ENCODE measurements at places on chromosomes 16 and 17.
A peak's percentile ranks its signal among the peaks of the same experiment; 100 is the strongest.

DNA sequence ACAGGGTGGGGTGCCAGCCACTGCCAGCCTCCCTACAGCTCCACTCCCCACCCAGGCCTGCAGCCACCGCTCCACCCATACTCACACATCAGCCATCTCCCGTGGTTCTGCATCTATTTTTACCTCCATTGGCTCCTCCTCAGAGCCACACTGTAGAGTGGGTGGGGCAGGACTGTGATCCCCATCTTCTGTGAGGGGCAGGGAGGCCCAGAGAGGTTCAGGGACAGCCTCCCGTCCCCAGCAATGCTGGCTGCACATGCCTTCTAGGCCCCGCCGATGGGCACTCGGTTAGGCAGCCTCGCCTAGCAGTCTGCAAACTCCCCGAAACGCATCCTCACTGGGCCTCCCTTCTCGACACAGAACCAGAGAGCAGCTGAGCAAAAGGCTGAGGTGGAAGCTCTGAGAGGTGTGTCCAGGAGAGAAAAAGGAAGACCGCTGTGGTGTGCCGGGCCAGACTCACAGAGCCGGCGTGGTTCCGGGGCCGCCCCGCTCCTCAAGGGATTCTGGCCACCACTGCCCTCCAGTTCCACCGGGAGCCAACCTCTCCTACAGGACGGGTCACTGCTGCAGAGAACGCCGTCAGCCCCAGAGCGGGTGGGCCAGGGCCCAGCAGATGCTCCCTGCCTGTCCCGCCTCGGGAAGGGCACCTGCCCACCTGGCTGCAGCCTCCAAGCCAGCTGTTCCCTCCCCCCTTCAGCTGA, 71.9 kb downstream of the ABR start:
- DNase-seq, result peak; percentile 33

DNA sequence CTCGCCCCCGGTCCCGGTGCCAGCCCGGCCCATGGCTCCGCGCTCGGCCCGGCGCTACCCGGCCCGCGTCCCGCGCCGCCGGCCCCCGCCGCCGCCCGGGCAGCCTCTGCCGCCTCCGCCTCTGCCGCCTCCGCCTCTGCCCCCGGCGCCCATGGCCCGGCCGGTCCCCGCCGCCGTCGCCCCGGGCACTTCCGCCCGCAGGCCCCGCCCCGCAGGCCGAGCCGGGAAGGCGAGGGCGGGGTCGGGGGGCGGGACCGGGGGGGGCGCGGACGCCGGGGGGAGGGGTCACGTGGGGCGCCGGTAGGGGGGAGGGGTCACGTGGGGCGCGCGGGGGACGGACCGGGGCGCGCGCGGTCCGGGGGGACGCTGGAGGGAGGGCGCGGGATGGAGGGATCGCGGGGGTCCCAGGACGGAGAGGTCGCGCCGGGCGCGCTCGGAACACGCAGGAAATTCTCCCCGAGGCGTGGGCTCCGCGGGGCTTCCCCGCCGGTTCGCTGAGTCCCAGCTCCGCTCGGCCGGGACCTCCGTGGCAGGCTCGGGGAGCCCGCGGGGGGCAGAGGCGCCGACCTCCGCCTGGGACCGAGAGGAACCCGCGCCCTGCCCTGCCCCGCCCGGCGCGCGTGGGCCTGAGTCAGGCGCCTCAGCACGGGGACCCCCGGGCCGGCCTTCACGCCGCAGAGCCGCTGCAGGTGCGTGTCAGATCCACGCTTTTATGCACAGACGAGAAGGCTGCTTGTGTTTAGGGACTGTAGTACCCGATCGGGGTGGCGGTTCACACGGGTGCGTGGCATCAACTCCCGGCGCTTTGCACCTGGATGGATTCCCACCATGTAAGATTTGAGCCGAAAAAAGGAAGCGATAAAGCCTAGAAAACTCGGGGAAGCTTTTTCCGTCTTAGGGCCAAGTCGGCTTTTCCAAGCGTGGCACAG, at the start of gene PGAP6:
Gene PGAP6 (minus strand): TSS at position 190 of the 929 bp plus-strand sequence. CDS start 157 bp downstream, at position 33.
- peak; percentile 57 for DNase-seq

- no peak for DNase-seq
Observed at GRCh38 chr16:3008690-3009037, 4.1 kb upstream of the CLDN9 start.

DNA sequence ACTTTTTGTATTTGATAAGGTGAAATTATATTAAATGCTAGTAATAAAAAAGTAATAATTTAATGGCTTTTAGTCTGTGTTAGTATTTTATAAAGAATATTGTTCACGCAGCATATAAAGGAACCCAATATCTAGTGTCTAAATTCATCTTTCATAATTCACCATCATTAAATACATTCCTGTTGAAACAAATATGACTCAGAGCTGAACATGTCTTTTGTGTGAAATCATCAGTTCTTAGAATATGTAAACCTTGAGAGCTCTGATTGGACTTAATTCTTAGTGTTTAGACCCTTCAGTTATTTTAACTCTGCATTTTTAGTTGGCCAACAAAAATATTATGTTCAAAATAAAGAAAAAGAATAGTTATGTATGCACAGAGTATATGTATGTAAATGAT, 71.8 kb downstream of the ABHD15 start:
- no peak for DNase-seq

DNA sequence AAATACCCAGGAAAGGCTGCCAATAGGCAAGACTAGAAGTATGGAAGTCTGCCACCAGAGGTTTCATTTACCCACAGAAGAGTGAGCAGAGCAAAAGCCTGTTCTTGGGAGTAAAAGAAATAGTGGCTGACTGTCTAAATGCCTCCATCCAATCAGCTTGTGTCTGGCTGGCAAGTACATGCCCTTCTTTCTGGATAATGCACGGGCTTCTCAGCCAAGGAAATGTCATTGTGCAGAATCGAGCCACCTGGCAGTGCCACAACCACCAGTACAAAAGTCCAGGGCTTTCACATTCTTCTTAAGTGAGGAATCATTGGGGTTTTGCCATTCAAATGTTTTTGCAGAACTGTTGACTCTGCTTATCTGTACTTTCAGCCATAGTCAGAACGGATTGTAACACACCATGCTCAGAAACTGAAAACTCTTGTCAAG, 10.1 kb upstream of the ERCC4 start:
- DNase-seq, result no peak

DNA sequence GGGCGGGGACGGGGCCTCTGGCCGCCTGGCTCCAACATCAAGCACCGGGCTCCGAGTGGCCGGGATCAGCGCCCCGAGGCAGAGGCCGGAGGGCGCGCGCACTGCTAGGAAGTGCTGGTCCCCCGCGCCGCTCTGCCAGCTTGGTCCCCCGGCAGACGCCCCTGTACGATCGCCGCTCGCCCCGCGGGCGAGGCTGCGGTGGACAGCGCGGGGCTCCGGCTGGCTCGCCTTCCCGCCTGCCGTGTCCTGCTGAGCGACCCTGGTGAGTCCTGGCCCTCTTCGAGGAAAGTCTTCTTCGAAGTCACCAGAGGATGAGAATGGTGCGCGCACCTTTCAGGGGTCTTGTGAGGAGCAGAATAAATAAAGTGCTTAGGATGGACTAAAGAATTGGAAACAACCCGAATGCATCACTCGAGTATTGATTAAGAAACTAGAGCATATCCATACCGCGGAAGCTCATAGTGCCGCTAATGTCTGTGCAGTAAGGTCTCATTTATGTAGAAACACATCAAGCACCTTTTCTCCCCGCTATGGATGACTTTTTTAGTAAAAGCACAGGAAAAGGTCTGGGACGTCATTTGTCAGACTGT, 392 bp downstream of the ZNF213 start:
- DNase-seq, result no peak

- DNase-seq, result no peak
Observed at GRCh38 chr17:64117981-64118979, 11.7 kb downstream of the ERN1 start.

DNA sequence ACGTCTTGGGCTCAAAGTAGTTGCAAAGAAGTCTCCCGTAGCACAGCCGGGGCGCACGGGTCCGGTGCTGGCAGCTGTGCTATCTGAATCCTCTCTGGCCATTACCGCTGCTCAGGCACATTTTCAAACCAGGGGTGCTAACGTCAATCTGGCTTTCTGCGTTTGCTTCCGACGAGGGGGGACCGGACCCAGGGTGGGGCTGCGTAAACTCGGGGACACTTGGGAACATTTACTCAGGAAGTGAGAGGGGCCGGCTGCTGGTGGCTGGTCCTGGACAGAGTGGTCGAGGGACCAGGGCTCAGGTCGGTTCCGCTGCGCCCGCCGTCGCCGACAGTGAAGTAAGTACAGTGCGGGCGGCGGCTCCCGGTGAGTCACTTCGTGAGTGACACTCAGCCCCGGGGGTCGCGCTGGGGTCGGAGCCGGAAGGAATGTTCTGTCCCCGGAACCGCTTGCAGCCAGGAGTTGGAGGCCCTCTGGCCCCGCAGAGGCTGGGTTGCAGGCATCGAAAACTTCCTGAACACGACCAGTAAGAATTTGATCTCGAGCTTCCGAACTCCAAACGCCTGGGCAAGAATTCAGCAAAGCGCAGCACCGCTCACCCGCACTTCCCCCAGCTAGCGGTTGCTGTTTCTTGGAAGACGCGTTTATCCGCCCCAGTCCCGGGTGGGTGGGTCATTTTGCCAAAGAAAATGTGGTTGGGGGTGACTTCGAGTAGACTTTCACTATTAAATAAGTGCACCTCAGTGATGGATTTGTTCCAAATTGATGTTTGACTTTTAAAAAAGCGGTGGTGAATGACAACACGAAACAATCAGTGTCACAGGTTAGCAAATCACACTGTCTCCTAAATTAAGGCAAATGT, 1.4 kb upstream of the HS3ST3B1 start:
- DNase-seq, result peak; percentile 68

- DNase-seq, result no peak
Observed at GRCh38 chr17:45941395-45941794, 47.0 kb downstream of the MAPT start.

GRCh38 chr16:89842471-89843408, 14.5 kb downstream of the SPIRE2 start:
- no peak for DNase-seq

DNA sequence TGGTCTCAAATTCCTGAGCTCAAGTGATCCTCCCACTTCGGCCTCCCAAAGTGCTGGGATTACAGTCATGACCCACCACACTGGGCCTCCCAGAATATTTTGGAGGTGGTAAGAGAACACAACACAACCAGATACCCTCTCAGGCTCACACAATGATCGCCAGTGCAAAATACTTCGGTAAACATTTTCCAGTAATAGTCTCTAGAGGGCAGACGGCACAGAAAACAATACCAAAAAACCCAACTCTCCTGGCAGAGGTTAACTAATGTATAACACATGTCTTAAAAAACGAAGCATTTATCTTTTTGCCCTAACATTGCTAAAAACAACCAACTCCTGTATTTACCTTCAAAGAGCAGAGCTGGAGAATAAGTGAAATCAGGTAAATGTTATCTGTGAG, 10.5 kb downstream of the NUFIP2 start:
- no peak for DNase-seq

Measured in WTC11 (cell line).